Heart right ventricle (tissue), 16 donors: ENCODE measurements at places on chromosomes 12 and 14. TPM values are rescaled to one million over a fixed set of nuclear protein-coding genes. Genes with fewer than 3 reads are reported as not detected.

Gene KCNA5
- 2.9 TPM for total RNA-seq

Gene NOVA1
- 3.0 TPM for total RNA-seq

Gene CTSG
- 0.49 TPM for total RNA-seq

Gene DNAH10
- 0.08 TPM for total RNA-seq

Gene PTPN21
- 62.1 TPM for total RNA-seq

Gene TAS2R9
- total RNA-seq: not detected

Gene FOXG1
- total RNA-seq: not detected

Gene FBXO34
- 21.1 TPM for total RNA-seq

Gene TBC1D30
- 0.74 TPM for total RNA-seq

Gene WSB2
- 108 TPM for total RNA-seq

Gene MYH7
- 22,607 TPM for total RNA-seq

Gene PRB2
- total RNA-seq: not detected

Gene ZNF891
- total RNA-seq: 0.64 TPM

Gene NPAS3
- 0.56 TPM for total RNA-seq

Gene KLHL33
- total RNA-seq: 0.28 TPM

Gene ZC2HC1C
- 8.3 TPM for total RNA-seq

Gene KRT75
- total RNA-seq: not detected
